HepG2 (cell line): ENCODE measurements at places on chromosomes 3 and 15. TPM values are rescaled to one million over a fixed set of nuclear protein-coding genes. Genes with fewer than 3 reads are reported as not detected.

GRCh38 chr3:119585208-119585607, 5.9 kb downstream of the ADPRH start:
- no peak overlapping the region for H3K4me3 ChIP-seq
- no peak overlapping the region for H3K27ac ChIP-seq
- no peaks in the 10 kb centered on the region; the same call in 2 of the 3 replicates for H3K27me3 ChIP-seq

GRCh38 chr3:18499301-18499700, 74.2 kb upstream of the SATB1 start:
- H3K27me3 ChIP-seq: no peaks in the 10 kb centered on the region
- DNase-seq: no peak
- H3K4me1 ChIP-seq: no peaks in the 10 kb centered on the region
- H3K27ac ChIP-seq: no peak overlapping the region
- no peaks in the 10 kb centered on the region for H3K36me3 ChIP-seq
- no peak overlapping the region for H3K4me3 ChIP-seq

DNA sequence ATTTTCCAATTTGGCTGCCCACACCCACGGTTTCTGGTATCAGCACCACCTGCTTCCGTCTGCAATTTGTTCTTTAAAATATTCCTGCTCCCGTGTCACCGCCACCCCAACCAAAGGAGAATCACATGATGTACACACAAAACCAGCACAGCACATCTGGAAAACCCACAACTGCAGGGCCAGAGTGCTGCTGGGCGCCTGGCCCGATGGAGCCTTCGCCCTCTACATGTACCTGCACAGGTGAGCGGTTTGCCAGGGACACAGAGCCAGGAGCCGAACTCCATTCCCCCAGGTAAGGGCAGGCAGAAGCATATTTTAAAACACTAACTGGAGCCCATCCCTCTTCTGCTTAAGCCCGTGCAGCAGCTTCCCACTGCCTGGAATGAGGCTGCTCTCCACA, 75.6 kb downstream of the ADAMTS17 start:
- H3K27me3 ChIP-seq: no peaks in the 10 kb centered on the region
- no peaks in the 10 kb centered on the region for H3K36me3 ChIP-seq
- no peak for DNase-seq

DNA sequence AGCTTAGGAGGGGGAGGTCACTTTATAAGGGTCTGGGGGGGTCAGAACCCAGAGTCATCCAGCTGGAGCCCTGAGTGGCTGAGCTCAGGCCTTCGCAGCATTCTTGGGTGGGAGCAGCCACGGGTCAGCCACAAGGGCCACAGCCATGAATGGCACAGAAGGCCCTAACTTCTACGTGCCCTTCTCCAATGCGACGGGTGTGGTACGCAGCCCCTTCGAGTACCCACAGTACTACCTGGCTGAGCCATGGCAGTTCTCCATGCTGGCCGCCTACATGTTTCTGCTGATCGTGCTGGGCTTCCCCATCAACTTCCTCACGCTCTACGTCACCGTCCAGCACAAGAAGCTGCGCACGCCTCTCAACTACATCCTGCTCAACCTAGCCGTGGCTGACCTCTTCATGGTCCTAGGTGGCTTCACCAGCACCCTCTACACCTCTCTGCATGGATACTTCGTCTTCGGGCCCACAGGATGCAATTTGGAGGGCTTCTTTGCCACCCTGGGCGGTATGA, at the start of gene RHO:
TSS of gene RHO (plus strand) at position 51 of the 512 bp plus-strand sequence. CDS start at position 146, 95 bp downstream.
- no peak within 1 kb of the TSS for H3K4me3 ChIP-seq
- no peaks in the 10 kb centered on the region for H3K27me3 ChIP-seq
- H3K27ac ChIP-seq: no peak within 1 kb of the TSS
- peaks cover 47% of the 10 kb centered on the region for H3K4me1 ChIP-seq

- no peaks in the 10 kb centered on the region for H3K27me3 ChIP-seq
- peak overlapping the region; percentile 86 for H3K27ac ChIP-seq
- H3K4me3 ChIP-seq: no peak overlapping the region
- peaks cover 4% of the 10 kb centered on the region; the same call in 1 of the 2 replicates for H3K36me3 ChIP-seq
- peaks cover 95% of the 10 kb centered on the region for H3K4me1 ChIP-seq
Observed at GRCh38 chr3:37935756-37936666, 54.6 kb upstream of the VILL start.

DNA sequence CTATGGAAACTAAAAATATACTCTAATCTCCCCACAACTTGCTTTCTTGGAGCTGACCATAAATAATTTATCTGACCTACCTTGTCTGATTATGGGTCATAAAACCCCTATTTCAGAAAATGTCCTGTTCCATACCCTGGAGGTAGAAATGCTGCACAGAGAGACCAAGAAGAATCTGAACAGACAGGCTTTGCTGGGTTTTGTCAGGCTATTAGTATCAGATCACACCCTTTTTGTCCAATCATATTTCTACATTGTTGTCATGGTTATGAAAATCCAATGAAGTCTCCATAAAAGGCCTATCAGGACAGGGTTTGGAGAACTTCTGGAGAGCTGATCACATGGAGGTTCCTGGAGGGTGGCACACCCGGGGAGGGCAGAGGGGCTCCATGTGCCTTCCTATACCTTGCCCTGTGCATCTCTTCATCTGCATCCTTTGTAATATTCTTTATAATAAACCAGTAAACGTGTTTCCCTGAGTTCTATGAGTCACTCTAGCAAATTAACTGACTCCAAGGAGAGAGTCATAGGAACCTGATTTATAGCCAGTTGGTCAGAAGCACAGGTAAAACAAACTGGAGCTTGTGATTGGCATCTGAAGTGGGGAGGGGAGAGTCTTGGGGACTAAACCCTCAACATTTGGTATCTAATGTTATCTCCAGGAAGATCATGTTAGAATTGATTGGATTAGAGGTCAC, 58.1 kb downstream of the NGLY1 start:
- H3K4me3 ChIP-seq: no peak overlapping the region
- no peak overlapping the region for H3K27ac ChIP-seq
- no peak for DNase-seq
- H3K27me3 ChIP-seq: no peaks in the 10 kb centered on the region
- H3K4me1 ChIP-seq: no peaks in the 10 kb centered on the region

GRCh38 chr3:2268779-2269178, 170.1 kb downstream of the CNTN4 start:
- H3K27me3 ChIP-seq: no peaks in the 10 kb centered on the region
- H3K4me1 ChIP-seq: no peaks in the 10 kb centered on the region
- DNase-seq: no peak
- no peak overlapping the region for H3K27ac ChIP-seq
- H3K4me3 ChIP-seq: no peak overlapping the region

GRCh38 chr3:12931273-12931905, 90.0 kb upstream of the RPL32 start:
- H3K36me3 ChIP-seq: peaks cover 87% of the 10 kb centered on the region
- H3K27ac ChIP-seq: no peak overlapping the region
- no peak for DNase-seq
- no peaks in the 10 kb centered on the region for H3K4me1 ChIP-seq

- no peaks in the 10 kb centered on the region for H3K27me3 ChIP-seq
- peaks cover 64% of the 10 kb centered on the region for H3K4me1 ChIP-seq
- H3K27ac ChIP-seq: no peak overlapping the region
- H3K4me3 ChIP-seq: no peak overlapping the region
- no peaks in the 10 kb centered on the region for H3K36me3 ChIP-seq
- no peak for DNase-seq
Observed at GRCh38 chr3:167729591-167729990, 5.1 kb downstream of the PDCD10 start.

- no peaks in the 10 kb centered on the region for H3K4me1 ChIP-seq
- no peak overlapping the region for H3K4me3 ChIP-seq
- DNase-seq: no peak
Observed at GRCh38 chr3:39541917-39542329, 74.4 kb downstream of the MOBP start.

DNA sequence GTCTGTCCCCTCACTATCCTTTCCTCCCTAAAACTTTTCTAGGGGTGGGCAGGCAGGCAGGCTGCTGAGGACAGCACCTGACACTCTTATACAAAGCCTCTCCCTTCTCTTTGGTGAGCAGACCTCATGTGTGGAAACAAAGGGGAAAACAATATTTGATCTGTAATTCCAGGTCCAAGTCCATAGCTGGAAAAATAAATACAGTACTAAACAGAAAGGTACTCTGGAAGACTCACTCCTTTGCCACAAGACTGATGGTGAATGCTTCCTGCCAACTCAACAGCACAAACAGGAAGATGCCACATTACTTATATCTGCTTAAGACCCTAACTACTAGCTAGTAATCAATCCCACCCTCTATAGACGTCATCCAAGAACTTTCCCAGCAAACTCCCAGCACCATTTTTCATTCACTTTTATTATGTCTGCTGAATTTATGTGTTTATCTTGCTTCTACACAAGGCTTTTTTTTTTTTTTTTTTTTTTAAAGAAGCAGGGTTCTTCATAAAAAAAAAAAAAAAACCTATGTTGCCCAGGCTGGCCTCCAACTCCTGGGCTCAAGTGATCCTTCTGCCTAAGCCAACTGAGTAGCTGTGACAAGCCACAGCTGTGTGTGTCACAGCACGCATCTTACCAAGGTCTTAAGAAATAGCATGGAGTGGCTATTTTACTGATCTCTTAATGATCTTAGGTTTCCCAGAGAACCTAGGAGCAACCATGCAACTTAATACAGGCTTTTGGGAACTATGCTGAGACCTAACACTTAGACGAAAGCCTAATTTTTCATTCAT, 44.2 kb upstream of the CSPG5 start:
- H3K4me3 ChIP-seq: no peak overlapping the region
- H3K27ac ChIP-seq: peak overlapping the region; percentile 61
- H3K36me3 ChIP-seq: peaks cover 19% of the 10 kb centered on the region
- peaks cover 24% of the 10 kb centered on the region for H3K4me1 ChIP-seq
- H3K27me3 ChIP-seq: no peaks in the 10 kb centered on the region

GRCh38 chr3:55858302-55858701, 371.2 kb upstream of the WNT5A start:
- no peak overlapping the region for H3K4me3 ChIP-seq
- no peak overlapping the region for H3K27ac ChIP-seq

DNA sequence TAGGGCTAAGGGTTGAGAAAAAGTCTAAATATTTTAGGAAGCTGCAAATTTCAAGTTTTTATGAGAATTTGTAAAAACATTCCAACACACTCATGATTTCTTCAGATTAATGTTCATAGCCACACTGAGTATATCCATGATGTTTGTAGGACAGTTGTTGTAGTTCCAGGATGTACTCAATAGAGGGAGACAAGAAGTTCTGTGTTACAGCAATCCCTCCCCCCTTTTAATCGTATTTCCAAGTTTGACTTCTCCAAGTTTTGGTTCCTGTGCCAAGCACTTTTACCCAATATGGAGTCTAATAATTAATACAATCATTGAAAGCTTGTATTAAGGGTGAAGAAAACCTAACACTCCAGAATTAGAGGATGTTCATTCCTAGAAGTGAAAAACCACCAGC, 143.4 kb downstream of the FEZF2 start:
- no peak overlapping the region for H3K4me3 ChIP-seq
- H3K27ac ChIP-seq: no peak overlapping the region
- H3K4me1 ChIP-seq: no peaks in the 10 kb centered on the region
- H3K36me3 ChIP-seq: no peaks in the 10 kb centered on the region
- no peak for DNase-seq

- no peak for DNase-seq
- H3K27ac ChIP-seq: no peak overlapping the region
- no peak overlapping the region for H3K4me3 ChIP-seq
- no peaks in the 10 kb centered on the region for H3K36me3 ChIP-seq
Observed at GRCh38 chr3:14691239-14691638, 16.3 kb downstream of the C3orf20 start.

GRCh38 chr3:50876947-50877346, 202.2 kb downstream of the DOCK3 start:
- H3K4me3 ChIP-seq: no peak overlapping the region
- H3K36me3 ChIP-seq: no peaks in the 10 kb centered on the region
- no peaks in the 10 kb centered on the region for H3K4me1 ChIP-seq
- H3K27me3 ChIP-seq: no peaks in the 10 kb centered on the region
- no peak overlapping the region for H3K27ac ChIP-seq

DNA sequence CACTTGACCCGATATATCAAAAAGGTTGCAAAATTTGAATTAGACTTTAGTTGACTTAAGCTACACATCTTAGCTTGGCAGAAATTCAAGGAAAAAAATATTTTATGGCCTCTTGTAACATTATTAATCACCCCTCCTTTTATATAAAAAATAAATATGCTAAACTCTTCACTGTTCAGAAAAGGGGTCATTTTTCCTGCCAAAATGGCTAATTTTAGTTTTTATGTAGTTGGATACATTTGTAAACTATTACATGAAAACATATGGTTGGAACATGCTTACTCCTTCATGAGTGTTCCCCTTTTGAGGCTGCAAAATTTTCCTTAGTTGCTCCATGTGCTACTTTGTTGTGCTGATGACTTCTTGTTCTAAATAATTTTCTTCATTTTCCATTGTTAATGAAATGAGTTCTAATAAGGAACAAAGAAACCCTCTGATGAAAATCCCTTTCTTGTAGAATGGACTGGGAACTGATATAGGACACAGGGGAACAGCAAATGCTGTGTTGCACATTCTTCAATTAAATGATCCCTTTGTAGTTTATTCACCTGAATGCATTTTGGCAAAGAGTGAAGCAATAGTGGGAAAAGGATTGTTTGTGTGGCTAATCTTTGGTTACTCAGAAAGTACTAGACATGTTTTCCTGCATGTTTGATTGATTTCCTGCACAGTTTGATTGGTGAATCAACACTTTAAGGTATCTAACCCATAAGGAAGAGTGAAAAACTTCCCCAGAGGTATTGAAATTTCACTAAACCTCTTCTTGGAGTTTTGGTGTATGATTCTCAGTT, 349.3 kb downstream of the TIGIT start:
- H3K4me1 ChIP-seq: 0 out of 2 replicates have a peak, but pooled peaks cover 7% of the 10 kb centered on the region
- H3K36me3 ChIP-seq: no peaks in the 10 kb centered on the region
- H3K27me3 ChIP-seq: no peaks in the 10 kb centered on the region
- no peak for DNase-seq
- H3K27ac ChIP-seq: no peak overlapping the region
- H3K4me3 ChIP-seq: no peak overlapping the region

GRCh38 chr3:175670557-175670956, 811.4 kb downstream of the NAALADL2 start:
- no peak for DNase-seq
- no peaks in the 10 kb centered on the region for H3K27me3 ChIP-seq
- no peak overlapping the region for H3K27ac ChIP-seq
- no peaks in the 10 kb centered on the region for H3K36me3 ChIP-seq
- no peaks in the 10 kb centered on the region for H3K4me1 ChIP-seq
- H3K4me3 ChIP-seq: no peak overlapping the region

GRCh38 chr3:16841041-16841753, 43.6 kb upstream of the PLCL2 start:
- no peak for DNase-seq
- H3K36me3 ChIP-seq: no peaks in the 10 kb centered on the region
- no peaks in the 10 kb centered on the region for H3K4me1 ChIP-seq
- H3K4me3 ChIP-seq: no peak overlapping the region

The ACTR8 gene
- 29.0 and 38.5 TPM in 2 replicates for total RNA-seq

The EPHB3 gene
- not detected in 2 replicates for total RNA-seq

The GRM2 gene
- total RNA-seq: 0.07 TPM in 1 of 2 replicates, not detected in the other

The CEMIP gene
- 1.9 and 4.3 TPM in 2 replicates for total RNA-seq

The SIDT1 gene
- 0.07 TPM in 1 of 2 replicates, not detected in the other for total RNA-seq

The CYP8B1 gene
- 0.58 and 0.90 TPM in 2 replicates for total RNA-seq

The UBP1 gene
- total RNA-seq: 48.3 and 56.7 TPM in 2 replicates

The DIS3L gene
- 50.5 and 65.4 TPM in 2 replicates for total RNA-seq

The DNAH12 gene
- total RNA-seq: 0.04 and 0.11 TPM in 2 replicates

The DPH6 gene
- 25.8 and 27.0 TPM in 2 replicates for total RNA-seq

The HERC2 gene
- total RNA-seq: 24.8 and 25.6 TPM in 2 replicates

The IL17RB gene
- total RNA-seq: 62.7 and 130 TPM in 2 replicates

The CPN2 gene
- total RNA-seq: 16.3 and 27.7 TPM in 2 replicates

The WDR93 gene
- not detected in 2 replicates for total RNA-seq

The IGSF11 gene
- total RNA-seq: not detected in 2 replicates
